Lower lobe of right lung (tissue), 2 donors: ENCODE measurements at places on chromosomes 2 and 18.
A peak's percentile ranks its signal among the peaks of the same experiment; 100 is the strongest.

DNA sequence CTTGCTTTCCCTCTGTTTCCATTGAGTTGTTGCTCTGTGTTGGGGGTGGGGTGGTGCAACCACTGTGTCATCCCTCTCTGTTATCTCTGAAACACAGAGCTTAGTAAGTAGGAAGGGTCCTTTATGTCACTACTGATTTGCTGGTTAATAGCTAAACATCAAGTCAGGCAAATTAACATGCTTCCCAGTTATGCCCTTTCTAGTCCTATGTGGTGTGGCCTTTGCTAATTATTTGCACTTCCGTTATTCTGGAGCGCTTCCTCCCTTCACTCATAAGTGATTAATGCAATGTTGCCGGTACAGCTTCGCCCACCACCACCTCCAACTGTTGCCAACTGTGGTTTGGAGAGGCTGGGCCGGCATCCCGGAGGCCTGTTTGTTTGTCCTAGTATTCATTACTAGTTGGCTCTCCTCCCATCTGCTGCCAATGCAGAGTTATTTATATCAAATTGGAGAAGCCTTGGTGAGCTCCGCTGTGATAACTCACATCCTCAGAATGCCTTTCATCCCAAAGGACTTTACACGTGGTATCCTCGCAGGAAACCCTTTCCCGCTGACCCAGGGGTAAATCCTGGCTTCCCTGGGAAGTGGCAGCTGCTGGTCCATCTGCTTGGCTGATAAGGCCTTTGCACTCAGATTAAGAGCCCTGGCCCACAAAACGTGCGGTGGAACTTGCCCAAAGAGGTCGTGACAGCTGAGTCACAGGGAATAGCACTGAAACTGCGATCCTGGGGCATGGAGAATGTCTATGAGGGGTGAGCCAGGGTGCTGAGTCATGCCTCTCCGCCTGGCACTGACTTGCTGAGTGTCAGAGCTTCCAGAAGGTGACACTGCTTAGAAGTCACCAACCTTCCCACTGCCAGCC is 72.0 kb upstream of the ZCCHC2 start:
- H3K27me3 ChIP-seq = no peaks in the 10 kb centered on the region
- no peak overlapping the region for H3K4me3 ChIP-seq
- H3K36me3 ChIP-seq = no peaks in the 10 kb centered on the region
- H3K27ac ChIP-seq = peak overlapping the region; percentile 38
- peak; percentile 77 for DNase-seq

GRCh38 chr18:5500158-5500939 is 43.4 kb downstream of the EPB41L3 start:
- H3K27ac ChIP-seq = no peak overlapping the region
- H3K4me3 ChIP-seq = no peak overlapping the region
- no peaks in the 10 kb centered on the region for H3K4me1 ChIP-seq

DNA sequence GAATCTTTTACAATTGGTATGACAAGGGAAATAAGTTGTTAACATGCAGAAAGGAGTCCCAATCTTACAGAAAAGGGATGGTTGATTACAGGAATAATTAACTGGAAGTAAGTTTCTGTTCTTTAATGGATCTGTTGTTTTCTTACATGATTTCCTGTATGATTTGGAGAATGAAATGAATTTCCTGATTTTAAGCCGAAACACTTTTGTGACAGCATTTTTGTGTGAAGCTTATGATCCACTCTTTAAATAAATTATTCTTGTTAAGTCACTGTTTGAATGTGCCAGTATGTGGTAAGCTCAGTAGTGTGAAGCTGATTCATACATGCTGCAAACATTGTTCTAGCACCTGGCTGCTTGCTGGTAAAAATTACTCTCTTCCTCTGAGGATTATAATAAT is 516.2 kb downstream of the DCDC2C start:
- H3K4me3 ChIP-seq = no peak overlapping the region
- no peak overlapping the region for H3K27ac ChIP-seq
- no peaks in the 10 kb centered on the region for H3K27me3 ChIP-seq
- H3K36me3 ChIP-seq = no peaks in the 10 kb centered on the region
- no peak for DNase-seq

DNA sequence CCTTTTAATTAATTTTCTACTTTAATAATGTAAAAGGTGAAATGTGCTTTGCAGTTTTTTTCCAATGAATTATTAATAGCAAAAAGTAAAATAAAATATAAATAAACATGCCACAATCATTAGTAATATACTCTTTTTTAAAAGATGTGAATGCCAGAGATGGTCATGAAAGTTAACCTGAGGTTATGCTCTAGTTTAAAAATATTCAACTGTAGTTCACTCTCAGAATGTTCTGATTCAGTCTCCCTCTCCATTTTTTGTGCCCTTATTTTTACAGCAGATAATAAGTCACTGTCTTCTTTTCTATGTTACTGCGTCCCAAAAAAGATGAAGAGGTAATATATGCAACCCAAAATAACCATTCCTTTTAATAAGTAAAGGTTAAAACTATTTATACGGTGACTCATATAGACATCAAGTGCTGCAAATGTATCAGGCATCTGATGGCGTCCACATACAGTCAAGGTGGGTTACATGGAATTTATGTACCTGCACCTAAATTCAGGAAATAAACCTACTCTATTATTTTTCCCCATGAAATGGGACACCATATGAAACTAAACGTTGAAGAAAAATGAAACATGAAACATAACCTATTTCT is 153.6 kb upstream of the ZNF804A start:
- DNase-seq = no peak
- H3K36me3 ChIP-seq = no peaks in the 10 kb centered on the region
- H3K27me3 ChIP-seq = no peaks in the 10 kb centered on the region
- H3K27ac ChIP-seq = no peak overlapping the region
- H3K4me3 ChIP-seq = no peak overlapping the region

GRCh38 chr2:238203094-238203972 is at the start of gene ILKAP:
ILKAP (minus strand) TSS chr2:238203695; CDS start chr2:238203553, 142 bp downstream.
- peak within 1 kb of the TSS; percentile 91 for H3K27ac ChIP-seq
- H3K36me3 ChIP-seq = no peaks in the 10 kb centered on the region
- H3K4me3 ChIP-seq = peak within 1 kb of the TSS; percentile 68
- peak; percentile 94 for DNase-seq
- peaks cover 42% of the 10 kb centered on the region for H3K4me1 ChIP-seq

DNA sequence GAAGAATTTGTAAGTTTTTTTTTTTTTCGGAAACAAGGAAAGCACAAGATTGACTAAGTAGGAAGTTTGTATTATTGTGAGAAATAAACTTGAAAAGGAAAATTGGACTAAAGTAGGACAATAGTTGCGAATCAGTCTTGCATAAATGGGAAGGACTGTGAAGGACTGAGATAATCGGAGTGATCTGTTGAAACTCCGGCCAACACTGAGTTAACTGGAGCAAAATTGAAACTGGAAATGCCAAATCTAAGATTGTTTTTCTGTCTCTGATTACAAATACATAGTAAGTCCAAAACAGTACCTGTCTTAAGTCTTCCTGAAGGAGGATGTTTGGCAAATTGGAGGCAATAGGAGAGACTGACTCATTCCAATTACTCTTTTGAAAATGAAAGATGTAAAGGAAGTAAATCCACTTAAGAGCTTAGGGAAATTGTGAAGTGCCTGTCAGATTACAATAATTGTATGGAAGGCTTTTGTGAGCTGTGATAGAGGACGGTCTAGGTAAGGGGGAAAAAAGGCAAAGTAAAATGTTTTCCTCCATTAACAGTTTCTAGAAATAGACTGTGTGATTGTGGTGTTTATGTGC is 204.9 kb upstream of the CYRIA start:
- no peaks in the 10 kb centered on the region for H3K27me3 ChIP-seq
- H3K27ac ChIP-seq = no peak overlapping the region
- DNase-seq = no peak
- H3K36me3 ChIP-seq = no peaks in the 10 kb centered on the region
- H3K4me3 ChIP-seq = no peak overlapping the region
- H3K4me1 ChIP-seq = no peaks in the 10 kb centered on the region

DNA sequence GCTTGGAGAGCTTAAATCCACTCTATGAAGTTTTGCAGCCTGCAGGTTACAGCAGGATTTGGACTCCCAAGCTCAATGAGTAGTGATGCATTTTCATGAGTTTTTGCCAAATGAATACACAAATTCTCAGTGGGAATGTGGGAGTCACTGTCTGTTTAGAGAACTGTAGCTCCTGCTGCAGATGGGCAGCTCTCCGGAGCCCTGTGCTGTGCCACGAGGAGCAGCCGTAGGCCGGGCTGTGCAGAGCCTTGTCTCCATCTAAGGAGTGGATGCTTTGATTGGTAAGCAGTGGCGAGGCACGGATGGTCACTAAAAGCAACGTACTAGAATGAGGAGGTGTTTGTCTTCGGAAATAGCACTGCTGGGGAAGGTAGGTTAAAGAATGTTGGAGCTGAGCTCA is 96.0 kb upstream of the NFATC1 start:
- no peak for DNase-seq
- H3K4me1 ChIP-seq = no peaks in the 10 kb centered on the region
- H3K4me3 ChIP-seq = no peak overlapping the region
- H3K27me3 ChIP-seq = no peaks in the 10 kb centered on the region
- H3K36me3 ChIP-seq = peaks cover 26% of the 10 kb centered on the region

DNA sequence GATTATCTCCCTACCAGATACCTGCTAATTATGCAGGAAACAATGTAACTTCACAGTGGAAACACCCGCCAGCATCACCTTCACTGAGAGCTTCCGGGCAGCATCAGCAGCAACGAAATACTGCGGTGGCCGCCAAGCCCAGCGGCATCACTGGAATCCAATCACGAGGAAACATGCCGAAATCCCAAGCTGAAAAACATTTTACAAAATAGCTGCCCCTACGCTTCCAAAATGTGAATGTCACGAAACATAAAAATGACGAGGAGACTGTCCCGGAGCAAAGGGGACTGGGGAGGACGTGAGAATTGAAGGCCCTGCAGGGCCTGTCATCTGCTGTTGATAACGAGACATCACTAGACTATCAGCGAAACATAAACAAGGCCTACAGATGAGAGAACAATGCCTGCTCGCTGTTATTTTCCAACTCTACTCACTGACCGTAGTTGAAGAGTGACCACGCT is 82.6 kb downstream of the HDAC4 start:
- H3K27me3 ChIP-seq = no peaks in the 10 kb centered on the region
- peaks cover 40% of the 10 kb centered on the region for H3K4me1 ChIP-seq
- no peak overlapping the region for H3K27ac ChIP-seq
- no peak overlapping the region for H3K4me3 ChIP-seq
- DNase-seq = peak; percentile 18
- no peaks in the 10 kb centered on the region for H3K36me3 ChIP-seq
